ENCODE measurements at places on chromosomes 3 and 15.

GRCh38 chr3:169456900-169457299 lies 206.6 kb downstream of the MECOM start:
- DNase-seq, result no peak

- no peak for DNase-seq
Observed at GRCh38 chr3:125322166-125322565, 53.0 kb downstream of the ZNF148 start.

DNA sequence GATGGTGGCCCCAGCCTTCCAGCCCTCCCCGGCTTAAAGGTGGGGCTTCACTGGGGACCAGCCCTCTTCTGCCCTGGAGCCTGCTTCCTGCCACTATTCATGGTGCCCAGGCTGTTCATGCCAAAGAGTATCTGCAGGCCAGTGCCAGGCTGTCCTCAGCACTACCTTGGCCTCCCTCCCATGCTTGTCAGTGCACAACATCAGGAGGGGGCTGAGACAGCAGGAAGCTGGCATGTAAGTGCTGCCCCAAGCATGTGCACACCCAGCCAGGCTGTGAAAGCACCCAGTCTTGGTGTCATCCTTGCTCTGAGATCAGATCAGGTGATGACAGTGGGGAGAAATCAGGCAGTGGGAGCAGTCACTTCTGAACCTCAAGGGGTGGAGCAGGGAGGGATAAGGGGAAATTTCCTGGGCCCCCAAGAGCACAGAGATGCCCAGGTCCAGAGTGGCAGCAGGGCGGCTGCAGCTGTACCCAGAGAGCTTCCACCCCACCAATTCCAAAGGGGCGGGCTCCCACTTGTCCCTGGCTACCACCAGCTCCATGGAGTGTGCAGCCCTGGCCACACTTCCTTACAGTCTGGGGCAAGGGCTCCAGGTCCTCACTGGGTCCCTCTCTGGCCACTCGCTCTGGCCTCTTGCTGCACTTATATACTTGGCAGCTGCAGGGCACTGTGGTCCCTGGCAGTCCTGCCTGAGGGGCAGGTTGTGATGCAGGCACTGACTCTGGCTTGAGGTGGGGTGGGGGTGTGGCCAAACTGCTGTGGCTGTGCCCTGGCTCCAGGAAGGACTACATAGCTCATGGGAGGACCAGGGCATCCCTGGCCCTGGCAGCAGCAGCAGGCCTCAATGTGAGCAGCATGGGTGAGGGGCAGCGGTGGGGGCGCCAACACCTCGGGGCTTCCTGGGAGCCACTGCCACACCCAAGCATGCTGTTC lies 91.4 kb upstream of the TNFSF10 start:
- DNase-seq, result no peak

DNA sequence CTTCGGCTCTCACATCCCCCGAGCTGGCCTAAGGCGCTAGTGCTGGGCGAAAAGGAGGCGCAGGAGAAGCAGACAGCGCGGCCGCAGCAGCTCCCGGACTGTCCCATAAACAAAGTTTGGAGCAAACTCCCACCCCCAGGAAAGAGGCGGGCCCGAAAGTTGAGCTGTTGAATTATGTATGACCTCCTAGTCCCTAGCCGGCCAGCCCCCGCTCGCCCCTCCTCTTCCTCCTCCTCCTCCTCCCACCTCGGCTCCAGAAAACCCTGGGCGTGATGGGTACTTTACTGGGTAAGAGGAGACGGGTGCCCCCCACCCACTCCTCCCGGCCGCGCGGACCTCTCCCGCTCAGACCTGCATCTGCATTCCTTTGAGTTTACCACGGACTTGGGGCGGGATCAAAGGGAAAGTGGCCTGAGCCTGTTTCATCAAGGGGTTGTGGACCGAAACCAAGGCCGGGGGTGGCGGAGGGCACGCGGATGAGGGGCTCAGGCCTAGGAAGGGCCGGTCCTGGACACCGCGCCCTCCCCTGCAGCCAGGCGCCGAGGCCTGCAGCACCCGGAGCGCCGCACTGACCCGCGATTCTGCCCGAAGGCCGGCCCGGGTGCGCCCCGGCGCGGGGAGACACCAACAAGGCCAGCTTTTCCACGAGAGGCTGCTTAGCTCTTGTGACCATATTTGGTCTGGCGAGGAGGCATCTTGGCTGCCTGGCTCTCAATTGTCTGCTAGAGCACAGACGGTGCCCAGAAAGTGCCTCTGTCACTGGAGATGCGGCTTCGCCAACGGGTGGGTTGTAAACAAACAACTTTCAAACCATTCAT lies at the start of gene WWTR1:
Gene WWTR1, minus strand, starts transcription at position 100 of the 818 bp plus-strand sequence. CDS start 719 bp downstream, outside the sequence.
- no peak for DNase-seq

- no peak for DNase-seq
Observed at GRCh38 chr3:30496066-30496966, 110.1 kb upstream of the TGFBR2 start.
